C1 segment of cervical spinal cord (tissue), 14 donors: ENCODE measurements at places on chromosomes 13 and 19.

- no peak for DNase-seq
Observed at GRCh38 chr19:30115947-30116346, 173.9 kb downstream of the URI1 start.

- no peak for DNase-seq
Observed at GRCh38 chr19:5774921-5775320, 9.6 kb downstream of the PRR22 start.

GRCh38 chr19:36136964-36137686 is 2.7 kb upstream of the CAPNS1 start:
- DNase-seq = no peak

GRCh38 chr13:92346046-92346445 is 880.6 kb upstream of the GPC6 start:
- no peak for DNase-seq

GRCh38 chr19:10517760-10518443 is 655 bp upstream of the S1PR5 start:
- peak; percentile 64 for DNase-seq

DNA sequence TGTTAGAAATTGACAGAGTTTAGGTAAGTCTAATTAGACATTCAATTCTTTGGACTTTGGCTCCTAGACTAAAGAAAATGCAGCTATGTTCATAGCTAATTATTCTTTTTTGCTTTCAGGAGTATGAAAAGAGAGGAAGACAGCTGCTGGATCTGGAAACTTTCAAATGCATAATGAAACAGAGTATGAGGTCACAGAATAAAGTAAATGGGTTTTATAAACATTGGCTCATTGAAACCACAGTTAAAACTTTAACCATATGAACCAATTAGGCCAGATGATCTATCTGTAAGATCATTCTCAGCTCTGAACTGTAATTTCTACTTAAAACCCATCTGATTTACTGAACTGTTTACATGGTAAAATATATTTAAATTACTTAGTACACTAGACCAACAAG is 82.7 kb downstream of the TEX26 start:
- DNase-seq = no peak

GRCh38 chr13:111608556-111608955 is 288.1 kb downstream of the TEX29 start:
- DNase-seq = no peak

DNA sequence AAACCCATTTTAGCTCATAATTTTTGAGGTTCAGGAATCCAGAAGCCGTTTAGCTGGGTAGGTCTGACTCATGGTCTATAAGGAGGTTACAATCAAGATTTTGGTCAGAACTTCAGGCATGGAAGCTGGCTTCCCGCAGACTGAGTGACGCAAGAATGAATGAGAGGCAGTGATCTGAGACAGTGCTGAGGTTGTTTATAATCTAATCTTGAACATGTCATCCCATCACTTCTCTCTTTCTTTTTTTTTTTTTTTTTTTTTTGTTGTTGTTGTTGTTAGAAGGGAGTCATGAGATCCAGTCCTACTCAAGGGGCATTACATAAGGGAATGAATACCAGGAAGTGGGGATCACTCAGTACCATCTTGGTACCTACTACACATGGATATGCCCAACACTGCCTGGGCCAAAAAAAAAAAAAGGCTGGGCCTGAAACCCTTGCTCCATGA is 217.4 kb downstream of the DLEU7 start:
- DNase-seq = no peak

GRCh38 chr13:82717249-82717648 is 1165.0 kb downstream of the SLITRK1 start:
- no peak for DNase-seq

GRCh38 chr19:51123381-51123800 is 1.3 kb upstream of the SIGLEC9 start:
- no peak for DNase-seq

DNA sequence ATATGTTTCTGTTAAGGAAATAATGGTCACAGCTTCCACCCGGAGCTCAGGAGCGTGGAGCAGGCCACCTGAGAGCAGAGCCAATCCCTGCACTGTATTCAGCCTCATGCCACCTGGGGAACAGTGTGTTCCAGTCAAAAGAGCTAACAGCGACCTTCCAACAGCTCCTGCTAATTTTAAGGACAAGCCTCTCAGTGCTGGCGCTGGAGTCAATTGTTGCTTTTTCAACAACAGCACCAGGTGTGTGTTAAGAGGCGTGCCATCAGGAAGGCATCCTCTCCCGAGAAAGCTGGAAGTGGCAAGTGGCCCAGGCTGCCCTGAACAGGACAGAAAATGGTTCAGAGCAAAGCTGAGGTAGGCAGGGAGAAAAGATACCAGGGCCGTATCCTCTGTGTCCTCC is 102.0 kb downstream of the CACNA1A start:
- DNase-seq = no peak

DNA sequence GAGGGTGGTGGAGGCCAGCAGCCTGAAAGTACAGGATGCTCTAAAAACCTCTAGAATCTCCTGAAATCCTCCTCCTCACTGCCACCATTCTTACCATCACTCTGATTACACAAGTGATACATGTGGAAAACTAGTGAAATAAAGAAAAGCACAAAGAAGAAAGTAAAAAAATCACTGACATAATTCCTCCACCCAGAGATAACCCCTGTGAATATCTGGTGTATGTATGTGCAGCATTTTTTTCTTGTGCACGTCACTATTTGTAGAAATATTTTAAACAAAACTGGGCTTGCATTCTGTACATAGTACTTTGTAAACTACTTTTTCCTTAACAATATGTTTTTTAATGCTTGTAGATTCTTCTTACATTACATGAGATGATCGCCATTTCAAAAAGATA is 73.2 kb downstream of the CDADC1 start:
- no peak for DNase-seq

DNA sequence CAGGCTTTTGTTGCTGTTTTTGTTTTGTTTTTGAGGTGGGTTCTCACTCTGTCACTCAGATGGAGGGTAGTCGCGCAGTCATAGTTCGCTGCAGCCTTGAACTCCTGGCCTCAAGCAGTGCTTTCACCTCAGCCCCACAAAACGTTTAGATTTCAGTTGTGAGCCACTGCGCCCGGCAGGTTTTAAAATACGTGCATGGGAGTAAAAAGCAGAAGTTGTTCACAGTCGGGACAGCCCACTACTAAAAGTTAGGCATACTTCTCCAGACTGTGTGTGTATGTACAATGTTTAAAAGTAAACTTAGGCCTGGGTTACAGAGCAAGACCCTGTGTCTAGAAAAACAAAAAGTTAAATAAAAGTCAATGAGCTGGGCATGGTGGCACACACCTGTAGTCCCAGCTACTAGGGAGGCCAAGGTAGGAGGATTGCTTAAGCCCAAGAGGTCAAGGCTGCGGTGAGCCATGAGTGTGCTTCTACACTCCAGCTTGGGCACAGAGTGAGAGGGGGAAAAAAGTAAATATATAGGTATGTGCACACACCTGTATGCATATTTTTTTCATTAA is 6.1 kb downstream of the SAFB start:
- DNase-seq = no peak

DNA sequence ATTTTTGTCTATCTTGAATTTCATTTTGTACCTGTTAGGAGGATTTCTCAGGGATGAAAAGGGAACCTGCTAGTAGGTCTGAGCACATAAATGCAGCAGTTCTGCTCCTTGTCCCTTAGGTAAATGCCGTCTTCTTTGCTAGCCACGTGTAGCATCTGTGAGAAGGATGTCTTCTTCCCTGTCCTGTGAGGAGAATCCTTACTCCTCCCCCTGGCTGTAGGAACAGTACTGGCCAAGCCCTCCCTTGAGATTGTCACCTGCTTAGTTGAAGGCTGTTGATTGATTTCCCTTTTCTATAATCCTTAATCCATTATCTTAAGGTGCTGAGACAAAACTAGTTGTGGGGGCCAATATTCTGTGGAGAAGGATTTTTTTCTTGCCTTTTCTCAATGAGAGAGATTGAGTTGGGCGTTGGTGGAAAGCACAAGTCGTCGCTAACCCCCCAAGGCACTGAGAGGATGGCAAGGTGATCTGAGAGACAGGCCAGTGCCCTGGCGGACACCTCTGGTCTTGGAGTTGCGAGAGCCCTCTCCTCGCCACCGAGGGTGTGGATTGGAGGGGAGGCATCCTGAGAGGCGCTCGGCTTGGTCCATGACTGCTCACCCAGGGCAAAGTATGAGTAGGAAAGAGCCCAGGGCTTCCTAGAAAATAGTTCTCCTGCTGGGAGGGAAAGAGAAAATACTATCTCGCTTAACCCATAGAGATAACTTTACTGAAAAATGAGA is 216.7 kb downstream of the ATP8A2 start:
- no peak for DNase-seq
